NCI-H1048 (cell line): ENCODE measurements at places on chromosomes 11 and 22.

- no peak for DNase-seq
These were observed 285.9 kb downstream of the NTM start for GRCh38 chr11:131656179-131656838.

GRCh38 chr11:44564166-44564565 is 1.3 kb upstream of the CD82 start:
- DNase-seq = no peak

DNA sequence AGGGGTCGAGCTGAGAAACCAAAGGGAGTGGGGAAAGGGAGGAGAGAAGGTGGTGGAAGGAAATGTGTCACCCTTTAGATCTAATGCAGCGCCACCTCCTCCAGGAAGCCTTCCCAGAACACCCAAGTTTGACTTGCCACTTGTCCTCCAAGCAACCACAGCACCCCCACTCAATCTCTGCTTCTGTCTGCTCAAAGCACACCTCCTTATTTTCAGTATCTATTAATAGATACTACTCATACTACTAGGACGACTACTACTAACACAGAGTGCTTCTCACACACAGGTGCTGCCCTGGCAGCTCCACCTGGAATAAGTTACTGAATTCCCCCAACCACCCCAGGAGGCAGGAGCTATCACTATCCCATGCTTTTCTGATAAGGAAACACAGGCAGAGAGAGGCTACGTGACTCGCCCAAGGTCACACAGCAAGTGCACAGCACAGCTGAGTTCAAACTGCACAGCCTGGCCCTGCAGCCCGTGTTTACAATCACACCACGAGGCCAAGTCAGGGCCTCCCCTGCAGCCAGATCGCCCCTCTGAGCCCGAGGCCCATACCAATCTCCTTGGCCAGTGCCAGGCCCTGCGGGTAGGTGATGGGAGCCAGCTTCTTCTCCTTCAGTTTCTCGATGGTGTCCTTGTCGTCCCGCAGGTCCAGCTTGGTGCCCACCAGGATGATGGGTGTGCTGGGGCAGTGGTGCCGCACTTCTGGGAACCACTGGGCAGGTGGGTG is 13.2 kb downstream of the RAC2 start:
- DNase-seq = no peak

- DNase-seq = no peak
These were observed 41.2 kb upstream of the GRAMD4 start for GRCh38 chr22:46578824-46579561.

DNA sequence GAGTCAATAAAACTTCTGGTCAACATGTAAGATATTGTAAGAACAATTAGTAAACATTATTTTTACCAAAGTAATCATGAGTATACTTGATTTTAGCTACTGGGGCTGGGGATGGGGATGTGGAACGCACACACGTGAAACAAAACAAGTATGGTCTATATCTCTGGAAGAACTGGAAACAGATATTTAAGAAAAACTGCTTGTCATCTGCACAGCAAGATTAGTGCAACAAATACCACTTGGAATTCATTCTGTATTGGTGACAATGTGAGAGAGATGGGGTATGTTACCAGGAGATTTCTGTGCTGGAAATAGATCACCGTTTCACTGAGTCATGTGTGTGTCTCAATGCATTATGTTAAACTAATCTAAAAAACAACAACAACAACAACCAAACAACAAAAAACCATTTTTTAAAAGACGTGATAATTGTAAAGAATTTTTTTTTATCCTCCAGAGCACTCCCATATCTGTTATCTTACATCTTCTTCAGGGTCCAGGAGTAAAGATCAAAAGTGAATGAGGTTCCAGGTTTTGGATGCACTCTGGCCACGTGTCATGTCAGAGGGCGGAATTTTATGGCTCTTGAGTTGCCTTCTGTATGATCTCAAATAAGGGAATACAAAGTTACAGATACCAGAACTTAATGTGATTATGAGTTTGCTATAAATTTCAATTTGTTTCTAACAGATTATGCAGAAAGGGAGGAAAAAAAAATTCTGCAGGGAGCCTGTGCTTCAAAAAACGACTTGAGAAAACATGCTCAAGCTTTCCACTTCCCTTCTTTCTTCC is 153.0 kb downstream of the BBOX1 start:
- no peak for DNase-seq

DNA sequence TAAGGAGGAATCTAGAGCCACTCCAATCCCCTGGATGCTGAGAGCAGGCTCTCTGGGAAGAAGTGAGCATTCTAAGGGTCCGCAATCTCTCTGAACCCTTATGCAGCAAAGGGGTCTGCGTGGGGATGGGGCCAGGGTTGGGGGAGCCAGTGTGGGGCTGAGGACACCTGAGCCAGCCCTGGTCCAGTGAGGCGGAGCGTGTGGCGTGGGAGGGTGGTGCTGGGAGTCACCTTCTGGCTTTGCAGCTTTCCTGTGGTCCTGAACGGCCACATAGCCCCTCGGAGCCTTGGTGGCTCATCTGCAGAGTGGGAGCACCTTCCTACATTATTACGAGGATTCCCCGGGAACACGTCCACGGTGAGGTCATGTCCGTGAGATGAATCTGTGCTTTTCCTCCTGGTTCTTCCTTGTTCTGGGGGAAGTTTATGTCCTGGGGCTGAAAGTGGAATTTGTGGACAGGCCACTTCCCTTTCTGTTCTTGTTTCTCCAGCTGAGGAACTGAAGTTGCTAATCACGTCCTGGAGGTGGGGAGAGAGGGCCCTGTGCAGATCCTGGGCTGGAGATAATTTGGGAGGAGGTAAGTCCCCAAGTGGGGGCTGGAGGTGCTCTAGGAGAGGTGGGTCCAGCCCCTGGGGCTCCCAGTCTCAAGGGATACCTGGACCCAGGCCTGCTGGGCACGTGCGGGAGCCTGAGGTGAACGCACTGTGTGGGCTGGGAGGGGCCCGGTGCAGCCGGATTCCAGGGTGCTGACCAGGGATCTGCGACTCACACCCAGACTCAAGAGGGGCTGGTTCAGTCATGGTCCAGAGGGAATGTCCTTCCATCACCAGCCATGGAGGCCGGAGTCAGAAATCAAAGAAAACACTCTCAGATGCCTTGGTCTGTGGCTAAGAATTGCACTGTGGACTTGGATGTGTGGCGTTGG is 6.1 kb downstream of the MRGPRE start:
- no peak for DNase-seq

DNA sequence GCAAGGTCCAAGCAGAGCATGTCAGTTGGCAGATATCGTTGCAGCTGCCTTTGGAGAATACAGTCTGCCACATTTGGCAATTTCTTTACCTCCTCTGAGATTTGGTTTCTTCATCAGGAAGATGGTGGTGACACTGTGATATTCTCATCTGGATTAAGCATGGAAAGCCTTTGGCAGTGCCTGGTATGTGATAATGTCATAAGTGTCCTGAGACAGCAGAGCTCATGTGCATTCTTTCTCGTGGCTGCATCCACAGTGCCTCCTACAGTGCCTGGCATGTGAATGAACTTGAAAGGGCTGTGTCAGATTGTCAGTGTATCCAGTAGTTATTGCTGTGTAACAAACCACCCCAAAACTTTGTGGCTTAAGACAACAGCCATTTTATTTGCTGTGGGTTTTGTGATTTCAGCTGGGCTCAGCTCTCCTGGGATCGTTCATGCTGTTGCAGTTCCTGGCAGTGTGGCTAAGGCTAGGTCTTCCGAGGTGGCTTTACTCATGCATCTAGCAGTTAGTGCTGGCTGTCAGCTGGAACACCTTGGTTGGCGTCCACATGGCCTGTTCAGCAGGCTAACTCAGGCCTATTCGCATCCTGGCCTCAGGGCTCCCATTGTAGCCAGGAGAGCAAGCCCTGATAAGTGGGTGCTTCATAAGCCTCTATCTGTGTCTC is 35.7 kb upstream of the MICAL2 start:
- no peak for DNase-seq

DNA sequence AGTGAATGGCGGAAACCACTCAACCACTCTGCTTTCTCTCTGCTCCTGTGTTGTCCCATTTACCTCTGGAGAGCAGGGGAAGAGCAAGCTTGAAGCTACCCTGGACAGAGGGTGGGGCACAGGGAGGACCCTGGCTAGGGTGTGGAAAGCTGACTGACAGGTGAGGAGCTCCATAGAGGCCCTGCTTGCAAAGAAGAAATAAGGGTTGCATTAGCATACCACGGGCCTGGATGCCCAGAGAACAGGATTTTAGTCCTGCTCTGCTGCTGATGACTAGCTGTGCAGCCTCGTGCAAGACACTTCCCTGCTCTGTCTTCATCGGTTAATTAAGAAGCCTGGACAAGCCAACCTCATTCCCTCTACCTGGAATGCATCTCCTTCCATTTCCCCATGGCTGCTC is 135.0 kb downstream of the BUD13 start:
- DNase-seq = no peak

DNA sequence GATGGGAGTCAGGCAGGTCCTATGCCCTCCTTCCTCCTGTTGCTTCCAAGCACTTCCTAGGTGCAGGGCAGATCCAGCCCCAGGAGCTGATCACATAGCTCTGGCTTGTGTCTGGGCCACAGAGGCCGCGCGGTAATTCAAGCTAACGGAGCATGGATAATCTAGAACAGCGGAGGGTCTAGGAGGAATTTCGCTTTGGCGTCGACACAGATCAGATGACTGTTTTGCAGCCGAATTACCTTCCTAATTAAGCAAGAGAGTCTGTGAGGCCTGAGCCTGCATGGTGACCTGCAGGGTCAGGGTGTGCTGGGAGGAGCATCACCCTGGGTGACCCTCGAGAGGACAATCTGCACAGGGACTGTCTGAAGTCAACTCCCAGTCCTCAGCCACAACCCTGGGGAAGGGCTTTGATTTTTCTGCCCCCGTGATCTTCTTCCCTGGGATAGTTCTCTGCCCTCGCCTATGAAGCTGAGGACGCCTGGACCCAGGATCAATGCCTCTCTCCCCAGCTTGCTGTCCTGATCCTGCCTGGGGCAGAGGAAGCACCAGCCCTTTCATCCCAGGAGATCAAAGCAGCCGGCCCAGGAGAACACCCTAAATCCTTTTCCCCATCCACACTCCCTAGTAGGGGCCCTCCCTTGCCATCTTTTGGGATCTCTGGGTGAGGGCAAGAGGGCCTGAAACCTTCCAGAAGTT is 11.0 kb downstream of the NECTIN1 start:
- no peak for DNase-seq

DNA sequence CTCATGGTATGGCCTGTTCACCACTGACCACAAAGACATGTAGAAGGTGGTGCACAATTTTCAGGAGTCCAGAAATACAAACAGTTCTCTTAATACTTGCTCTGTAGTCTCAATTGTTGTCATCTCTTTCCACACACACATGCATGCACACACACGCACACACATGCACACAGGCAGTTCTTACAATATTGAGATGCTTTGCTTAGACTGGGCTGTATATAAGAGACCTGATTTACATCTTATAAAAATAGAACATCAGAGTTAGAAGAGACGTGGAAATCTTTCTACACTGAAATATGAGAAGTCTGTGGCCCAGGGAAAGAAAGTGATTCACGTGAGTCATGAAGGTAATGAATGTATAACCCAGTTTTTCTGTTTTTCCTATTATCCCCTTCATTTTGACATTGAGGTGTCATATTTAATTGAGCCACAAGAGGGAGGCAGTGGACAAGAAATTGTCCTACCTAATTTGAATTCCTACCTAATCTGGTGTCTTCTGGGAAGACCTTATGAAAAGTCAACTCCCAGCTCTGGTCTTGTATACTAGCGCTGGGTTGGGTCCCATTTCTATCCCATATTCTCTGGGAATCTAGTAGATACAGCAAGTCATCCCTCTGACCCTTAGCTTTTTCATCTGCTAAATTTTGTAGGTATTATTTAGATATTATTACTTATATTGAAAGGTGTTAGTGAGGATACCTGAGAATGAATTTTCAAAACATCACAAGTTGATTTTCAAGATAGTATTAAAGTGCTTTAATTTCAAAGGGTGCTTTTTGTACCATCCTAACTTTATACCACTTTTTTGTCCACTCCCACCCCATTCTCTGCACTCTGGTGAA is 14.9 kb upstream of the MS4A4A start:
- DNase-seq = peak; percentile 20

- DNase-seq = no peak
These were observed 89.3 kb upstream of the LMO1 start for GRCh38 chr11:8352876-8353505.

DNA sequence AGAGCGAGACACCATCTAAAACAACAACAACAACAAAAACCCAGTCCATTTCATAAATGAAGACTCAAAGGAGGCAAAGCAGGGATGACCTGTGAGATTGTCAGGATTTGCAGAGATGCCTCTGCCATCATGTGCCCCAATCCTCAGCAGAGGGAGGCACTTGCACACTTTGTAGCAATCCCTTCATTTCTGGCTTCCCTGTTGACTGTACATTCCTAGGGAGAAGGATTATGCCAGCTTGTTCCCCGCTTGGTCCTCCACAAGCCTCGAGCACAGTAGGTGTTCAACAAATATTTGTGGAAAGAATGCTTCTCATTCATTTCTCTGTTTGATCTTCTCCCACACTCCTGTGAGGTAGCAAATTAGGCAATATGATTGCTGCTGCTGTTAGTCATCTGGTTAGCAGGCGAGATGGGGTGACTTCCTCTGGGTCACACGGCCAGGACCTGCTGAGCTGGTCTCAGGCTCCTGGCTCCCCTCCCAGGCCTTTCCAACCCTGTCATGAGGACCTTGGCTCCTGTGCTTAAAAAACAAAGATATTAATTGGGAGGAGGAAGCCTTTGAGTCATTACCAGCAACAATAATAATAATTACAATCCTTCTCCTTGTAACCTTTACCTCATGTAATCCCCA is 34.1 kb downstream of the LIF start:
- no peak for DNase-seq

- DNase-seq = no peak
These were observed 79.0 kb downstream of the MYO7A start for GRCh38 chr11:77207019-77207485.

GRCh38 chr11:125948278-125949051 is 2.6 kb downstream of the VSIG10L2 start:
- DNase-seq = no peak

DNA sequence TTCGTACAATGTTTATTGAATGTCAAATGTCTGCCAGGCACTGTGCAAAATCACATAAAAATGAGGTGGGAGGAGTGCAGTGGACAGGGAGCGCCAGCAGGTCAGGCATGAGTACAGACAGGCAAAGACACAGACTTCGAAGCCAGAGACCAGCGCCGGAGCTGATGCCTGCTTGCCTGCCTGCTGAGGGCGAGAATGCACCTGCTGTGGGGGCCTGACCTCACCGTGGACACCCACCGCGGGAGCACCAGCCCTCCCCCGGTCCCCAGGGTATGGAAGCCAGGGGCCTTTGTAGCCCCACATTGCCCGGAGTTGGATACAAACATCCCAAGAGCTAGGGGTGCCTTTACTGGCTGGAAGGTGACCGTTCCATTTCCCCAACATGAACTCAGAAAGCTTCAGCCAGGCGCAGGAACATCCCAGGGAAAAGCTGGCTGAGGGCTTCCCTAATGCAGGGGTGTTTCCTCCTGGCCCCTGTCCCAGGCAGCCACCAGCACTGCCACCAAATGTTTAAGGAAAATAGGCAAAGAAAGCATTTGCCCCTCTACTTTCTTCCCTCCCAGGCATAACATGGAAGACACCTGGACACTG is 17.9 kb downstream of the IFITM10 start:
- DNase-seq = no peak
